ENCODE measurements at places on chromosomes 2 and 18.
A peak's percentile ranks its signal among the peaks of the same experiment; 100 is the strongest.

DNA sequence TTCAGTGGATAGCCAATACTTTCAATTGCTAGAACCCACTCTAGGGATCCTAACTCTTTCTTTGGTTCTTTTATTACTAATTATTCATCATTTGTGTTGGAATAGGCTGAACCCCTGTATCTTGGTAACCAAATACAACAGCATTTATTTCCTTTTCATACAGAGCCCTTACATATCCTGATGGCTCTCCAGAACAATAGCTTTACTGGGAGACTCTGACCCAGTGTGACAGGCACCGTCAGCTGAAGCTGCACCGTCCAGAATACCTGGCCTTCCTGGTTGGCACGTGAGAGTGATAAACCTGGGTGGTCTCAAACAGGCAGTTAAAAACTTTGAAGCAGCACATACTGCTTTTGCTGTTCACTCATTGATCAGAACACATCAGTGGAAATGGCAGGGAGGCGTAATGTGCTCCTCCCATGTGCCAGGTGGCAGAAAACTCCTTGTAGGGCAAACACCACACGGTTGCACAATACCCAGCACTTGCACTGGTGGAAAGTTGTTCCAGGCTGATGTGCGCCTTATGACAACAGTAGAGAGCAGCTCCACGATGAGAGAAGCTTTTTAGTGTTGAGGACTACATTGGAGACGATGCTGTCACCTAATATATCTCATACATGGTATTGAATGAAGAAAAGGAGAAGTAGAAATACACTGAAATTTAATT is 456.2 kb downstream of the PARD3B start:
- DNase-seq, result no peak

DNA sequence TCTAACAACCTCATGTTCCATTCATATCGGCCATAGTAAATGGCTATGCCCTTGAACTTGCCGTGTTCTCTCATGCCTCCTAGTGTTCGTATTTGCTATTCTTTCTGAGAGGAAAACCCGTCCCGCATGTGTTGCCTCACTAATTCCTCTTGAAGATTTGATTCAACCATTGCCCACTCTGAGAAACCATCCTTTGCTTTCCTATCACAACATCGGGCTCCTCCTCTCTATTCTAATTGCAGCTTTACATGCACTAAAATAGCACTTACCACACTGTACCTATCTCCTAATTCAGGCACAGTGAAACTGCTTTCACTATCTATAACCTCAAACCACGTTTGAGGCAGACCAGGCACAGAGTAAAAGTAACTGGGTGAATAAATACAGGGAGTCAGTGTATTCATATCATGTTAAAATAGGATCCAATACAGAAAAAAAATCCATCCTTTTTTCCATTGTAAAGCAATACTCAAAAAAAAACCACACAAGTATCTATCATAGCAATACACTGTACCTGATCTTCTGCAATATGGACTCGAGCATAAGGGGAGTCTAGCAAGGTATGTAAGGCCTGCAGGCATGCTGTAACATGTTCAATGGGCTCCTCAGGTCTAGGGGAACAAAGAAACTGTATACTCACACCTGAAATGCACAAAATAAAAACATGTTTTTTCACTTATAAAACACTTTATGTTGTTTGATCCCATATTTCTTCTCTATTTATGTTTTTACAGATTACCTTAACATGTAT is 39.0 kb upstream of the STRN start:
- no peak for DNase-seq

DNA sequence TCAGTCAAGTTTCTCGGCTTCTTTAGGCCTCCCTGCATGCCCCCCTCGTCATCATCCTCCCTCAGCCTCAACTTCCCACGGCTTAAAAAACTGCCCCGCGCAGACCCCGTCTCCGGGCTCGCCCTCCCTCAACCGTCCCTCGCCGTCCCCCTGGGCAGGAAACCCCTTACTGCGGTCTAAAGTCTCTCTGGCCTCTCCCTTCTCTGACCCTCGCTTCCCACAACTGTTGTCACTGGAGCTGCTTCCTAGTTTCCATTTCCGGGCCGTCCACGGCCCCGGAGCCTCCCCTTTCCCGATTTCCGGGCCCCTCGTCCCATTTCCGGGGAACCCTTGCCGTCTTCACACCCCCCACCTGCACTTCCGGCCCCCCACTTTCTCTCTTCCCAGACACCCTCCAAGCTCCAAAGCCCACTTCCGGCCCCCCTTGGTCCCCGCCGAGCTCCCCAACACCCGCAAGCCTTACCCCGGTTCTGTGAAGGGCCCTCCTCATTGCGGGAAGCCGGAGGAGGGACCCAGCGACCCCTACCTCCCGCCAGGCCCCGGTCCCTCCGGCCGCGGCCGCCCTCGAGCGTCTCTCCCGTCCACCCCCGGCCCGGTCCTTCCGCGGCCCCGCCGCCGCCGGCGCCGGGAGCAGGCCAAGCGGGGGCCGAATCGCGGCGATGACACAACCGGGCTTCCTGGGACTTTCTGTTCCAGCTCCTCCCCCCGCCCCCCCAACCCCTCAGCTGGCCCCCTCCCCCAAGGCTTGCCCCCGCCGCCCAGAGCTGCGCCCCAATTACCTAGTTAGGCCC is 513 bp downstream of the TRIP12 start:
- peak; percentile 67 for DNase-seq

DNA sequence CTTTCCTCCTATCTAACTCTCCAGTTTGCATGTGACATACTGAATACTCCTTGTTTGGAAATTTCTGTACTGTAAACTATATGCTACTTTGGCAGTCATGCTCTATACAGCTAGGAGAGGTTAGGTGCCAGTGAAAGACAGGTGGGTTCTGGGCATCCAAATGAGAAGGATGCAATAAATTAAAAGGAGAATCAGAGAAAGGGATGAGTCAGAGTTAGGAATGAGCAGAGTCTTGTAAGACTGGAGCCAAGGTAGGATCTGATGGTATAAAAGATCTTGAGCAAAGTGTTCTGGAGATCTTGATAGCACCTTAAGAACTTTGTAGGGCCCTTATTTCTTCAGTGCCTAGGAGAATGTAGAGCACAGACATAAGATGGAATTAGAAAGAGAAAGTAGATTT is 58.7 kb upstream of the STAM2 start:
- DNase-seq, result no peak

DNA sequence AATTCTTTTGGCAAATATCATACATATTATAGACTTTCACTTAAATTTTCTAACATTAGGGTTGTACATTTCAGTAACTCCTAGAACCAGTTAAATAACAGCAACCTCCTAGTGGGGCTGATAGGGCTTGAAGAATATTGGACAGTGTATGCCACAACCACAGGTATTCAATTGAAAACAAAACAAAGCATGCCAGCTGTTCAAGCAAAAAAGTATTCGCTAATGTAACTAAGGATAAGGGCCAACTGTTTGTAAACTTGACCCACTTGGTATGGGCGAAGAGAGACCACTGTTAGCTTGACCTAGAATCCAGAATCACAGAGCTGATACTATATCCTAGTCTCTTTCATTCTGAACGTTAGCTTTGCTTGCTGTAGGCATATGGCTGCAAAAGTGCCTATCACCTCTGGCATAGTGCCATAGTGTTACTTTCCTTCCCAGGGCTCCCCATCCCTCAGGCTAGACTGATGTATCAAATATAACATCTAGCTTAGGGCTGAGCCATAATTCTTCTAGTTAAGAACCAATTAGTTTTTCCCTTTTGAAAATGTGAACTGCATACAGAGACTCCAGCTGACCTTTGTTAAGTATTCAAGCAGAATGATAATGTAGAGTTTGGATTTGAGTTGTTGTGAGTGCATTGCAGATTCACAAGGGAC is 458.8 kb upstream of the NRXN1 start:
- DNase-seq, result no peak

- no peak for DNase-seq
Measured at GRCh38 chr18:24534737-24535136, 74.3 kb downstream of the HRH4 start.

GRCh38 chr2:199818026-199818425 is 33.0 kb downstream of the FTCDNL1 start:
- no peak for DNase-seq

GRCh38 chr2:33430856-33431255 is 45.6 kb upstream of the RASGRP3 start:
- no peak for DNase-seq

- no peak for DNase-seq
Measured at GRCh38 chr2:206740800-206741199, 22.6 kb upstream of the DYTN start.

DNA sequence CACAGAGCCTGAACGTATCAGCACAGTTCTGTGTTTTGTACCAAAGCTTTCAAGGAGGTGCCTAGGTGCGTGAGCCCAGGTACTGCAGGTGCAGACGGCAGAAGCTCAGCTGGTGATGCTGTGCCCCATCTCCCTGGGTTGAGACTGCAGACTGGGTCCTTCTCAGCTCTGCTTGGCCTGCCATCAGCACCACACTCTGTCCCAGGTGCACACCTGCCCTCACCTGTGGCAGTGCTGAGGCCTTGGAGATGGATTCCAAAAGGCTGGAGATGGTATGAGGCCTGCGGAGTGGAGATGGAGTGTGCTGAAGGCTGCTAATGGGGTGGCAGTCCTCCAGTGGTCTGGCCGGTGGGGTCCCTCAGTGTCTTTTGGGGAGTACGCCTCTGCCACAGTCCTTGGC is 9.3 kb downstream of the LDLRAD4 start:
- DNase-seq, result no peak

DNA sequence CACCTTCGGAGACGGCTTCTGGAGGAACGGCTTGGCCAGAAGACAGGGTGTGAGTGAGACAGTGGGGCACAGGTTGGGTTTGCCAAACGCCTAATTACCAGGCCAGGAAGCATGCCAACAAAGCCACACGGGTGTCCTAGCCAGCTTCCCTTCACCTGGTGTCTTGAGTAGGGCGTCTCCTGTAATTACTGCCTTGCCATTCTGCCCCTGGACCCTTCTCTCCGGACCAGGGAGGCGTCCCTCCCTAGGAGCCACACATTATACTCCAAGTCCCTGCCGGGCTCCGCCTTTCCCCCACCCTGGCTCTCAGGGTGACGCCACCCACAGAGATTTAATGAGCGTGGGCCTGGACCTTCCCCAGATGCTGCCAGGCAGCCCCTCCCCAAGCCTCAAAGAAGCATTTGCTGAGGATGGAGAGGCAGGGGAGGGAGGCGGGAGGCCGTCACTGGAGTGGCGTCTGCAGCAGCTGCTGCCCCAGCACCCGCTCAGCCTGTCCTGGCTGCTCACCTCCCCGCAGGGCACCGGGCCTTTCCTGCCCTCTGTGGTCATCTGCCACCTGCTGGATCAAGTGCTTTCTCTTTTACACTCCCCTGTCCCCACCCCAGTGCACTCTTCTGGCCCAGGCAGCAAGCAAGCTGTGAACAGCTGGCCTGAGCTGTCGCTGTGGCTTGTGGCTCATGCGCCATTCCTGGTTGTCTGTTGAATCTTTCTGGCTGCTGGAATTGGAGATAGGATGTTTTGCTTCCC is 20.7 kb downstream of the FOSL2 start:
- no peak for DNase-seq

- DNase-seq, result no peak
Measured at GRCh38 chr2:85728342-85728741, 25.4 kb upstream of the ATOH8 start.

DNA sequence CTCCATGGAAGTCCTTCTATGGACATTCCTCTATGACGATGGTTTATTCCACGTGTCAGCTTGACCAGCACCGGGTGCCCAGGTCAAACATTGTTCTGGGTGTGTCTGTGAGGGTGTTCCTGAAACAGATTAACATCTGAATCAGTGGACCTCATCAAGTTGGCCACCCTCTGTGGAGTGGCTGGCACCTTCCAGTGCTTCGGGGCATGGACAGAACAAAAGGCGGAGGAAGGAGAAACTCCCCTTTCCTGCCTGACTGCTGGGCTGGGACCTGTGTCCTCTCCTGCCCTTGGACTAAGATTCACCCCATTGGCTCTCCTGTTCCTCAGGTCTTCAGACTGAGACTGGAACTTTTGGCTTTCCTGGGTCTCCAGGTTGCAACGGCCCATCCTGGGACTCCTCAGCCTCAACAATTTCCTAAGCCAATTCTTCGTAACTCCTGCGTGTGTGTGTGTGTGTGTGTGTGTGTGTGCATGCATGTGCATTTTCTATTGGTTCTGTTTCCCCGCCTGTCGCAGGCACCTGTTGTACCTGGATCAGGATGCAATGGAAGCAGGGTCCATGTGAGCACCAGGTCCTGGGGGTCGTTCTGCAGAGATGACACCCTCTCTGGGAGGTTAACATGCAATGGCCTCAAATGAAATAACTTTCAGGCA is 357.2 kb upstream of the SALL3 start:
- no peak for DNase-seq

- no peak for DNase-seq
Measured at GRCh38 chr2:74155830-74156229, 8.1 kb upstream of the BOLA3 start.

DNA sequence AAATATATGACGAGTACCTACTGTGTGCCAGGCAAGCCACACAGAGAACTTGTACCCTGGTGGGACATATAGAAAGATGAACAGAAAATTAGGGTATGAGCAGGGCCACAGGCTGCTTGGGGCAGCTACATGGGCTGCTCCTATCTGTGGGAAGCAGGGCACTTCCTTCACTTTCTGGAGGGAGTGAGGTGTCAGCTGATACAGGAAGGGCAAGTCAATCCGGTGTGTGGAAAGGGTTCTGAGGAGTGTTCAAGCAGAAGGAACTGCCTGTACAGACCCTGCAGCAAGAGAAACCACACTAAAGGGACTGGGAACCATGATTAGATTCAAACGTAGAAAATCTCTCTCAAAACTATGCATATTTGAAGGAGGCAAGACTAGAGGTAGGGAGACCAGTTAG is 58.6 kb upstream of the BCL11A start:
- DNase-seq, result no peak

GRCh38 chr2:8630676-8631464 is 51.0 kb upstream of the ID2 start:
- no peak for DNase-seq

- DNase-seq, result no peak
Measured at GRCh38 chr2:160124571-160124970, 62.2 kb upstream of the PLA2R1 start.

- no peak for DNase-seq
Measured at GRCh38 chr2:230790981-230791380, 73.8 kb upstream of the ITM2C start.

GRCh38 chr2:166491461-166491860 is 2.6 kb downstream of the SCN7A start:
- no peak for DNase-seq

DNA sequence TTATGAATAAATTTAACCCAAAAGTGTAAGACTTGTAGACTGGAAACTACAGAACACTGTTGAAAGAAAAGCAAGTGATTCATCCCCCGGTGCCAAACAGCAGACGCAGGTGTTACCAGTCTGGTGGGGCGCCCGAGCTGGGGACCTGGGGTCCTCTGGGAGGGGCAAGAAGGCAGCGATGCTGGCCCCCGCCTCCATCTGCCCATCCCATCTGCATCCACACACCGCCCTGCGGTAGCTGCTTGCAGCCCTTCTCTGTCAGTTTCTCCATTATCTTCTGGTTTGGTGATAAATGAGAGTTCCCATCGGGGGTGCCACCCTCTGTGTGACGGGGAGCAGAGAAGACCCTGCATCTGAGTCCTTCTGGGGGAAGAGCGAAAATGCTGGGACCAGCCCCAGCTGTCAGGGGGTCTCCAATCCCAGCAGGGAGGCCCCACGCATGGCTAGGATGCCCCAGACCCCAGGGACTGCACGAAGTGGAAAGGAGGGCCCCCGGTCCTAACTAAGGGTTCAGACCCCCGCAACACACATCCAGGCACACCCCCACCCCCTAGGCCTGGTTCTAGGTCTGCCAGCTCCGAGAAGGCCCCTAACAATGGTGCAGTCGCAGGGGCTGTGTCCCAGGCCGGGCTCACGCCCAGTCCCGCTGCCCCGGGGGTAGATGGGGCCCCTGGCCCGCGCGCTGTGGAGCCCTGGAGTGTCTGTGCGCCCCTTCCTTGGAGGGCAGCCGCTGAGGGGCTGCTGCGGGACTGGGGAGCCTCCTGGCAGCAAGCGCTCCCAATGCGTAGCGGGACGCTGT is 686 bp upstream of the RGPD8 start:
- DNase-seq, result no peak

GRCh38 chr2:84925336-84925723 is 19.9 kb downstream of the TMSB10 start:
- no peak for DNase-seq

Data from right kidney (tissue), 9 donors.